ENCODE measurements at places on chromosomes 7 and 10.

DNA sequence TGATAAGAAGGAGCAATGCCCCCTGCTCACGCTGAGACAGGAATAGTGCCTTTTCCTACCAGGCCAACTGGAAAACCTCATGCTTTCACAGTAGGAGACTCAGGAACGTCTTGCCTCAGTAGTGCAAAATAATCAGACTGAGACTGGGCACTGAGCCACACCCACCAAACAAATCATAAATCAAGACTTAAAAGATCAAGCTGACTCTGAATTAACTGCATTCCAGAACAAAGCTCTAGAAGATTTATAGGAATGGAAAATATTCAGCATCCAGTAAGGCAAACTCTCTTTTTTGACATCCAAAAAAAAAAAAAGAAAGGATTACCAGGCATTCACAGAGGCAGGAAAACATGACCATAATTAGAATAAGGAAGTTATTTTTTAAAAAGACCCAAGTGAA, 30.5 kb upstream of the SLC18A3 start:
- no peak for DNase-seq

GRCh38 chr10:124632064-124632531, 112.1 kb downstream of the FAM53B start:
- DNase-seq = no peak

DNA sequence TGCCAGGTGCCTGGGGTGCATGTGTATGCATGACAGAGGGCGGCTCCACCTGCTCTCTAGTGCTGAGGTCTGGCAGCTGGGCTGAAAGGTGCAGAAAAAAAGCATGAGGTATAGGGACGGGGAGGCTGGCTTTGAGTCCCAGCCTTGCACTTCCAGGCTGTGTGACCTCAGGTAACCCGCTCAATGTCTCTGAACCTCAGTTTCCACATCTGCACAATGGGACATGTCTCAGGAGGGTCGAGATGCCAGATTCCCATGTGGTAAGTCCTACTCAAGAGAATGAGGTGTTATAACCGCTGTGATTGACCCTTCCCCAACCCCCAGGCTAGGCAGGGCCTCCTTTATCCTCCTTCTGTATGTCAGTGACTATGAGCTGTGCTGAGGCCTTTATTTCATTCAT, 48.8 kb downstream of the ARHGAP22 start:
- no peak for DNase-seq

- no peak for DNase-seq
These were observed 18.6 kb upstream of the ADRB1 start for GRCh38 chr10:114024876-114025610.

- DNase-seq = peak; percentile 65
These were observed 102.7 kb downstream of the FAM53B start for GRCh38 chr10:124641282-124642087.

DNA sequence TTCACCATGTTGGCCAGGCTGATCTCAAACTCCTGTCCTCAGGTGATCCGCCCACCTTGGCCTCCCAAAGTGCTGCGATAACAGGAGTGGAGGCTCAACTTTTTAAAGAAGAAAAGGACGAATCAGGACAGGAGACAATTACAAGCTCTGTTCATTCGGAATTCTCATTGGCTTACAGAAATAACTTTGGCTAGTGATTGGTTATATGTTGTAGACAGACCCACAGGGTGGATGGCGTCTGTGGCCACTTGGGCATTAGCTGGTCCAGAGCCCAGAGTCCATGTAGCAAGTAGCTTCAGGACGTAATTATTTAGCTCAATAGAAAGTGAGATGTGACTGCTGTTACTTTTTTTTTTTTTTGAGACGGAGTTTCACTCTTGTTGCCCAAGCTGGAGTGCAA, 160.5 kb upstream of the TNRC18 start:
- DNase-seq = no peak

Measured in central memory CD8-positive, alpha-beta T cell (primary cell).